ENCODE measurements at places on chromosomes 6 and 20.

GRCh38 chr20:10555865-10556308, 117.9 kb downstream of the JAG1 start:
- DNase-seq, result no peak
- H3K4me1 ChIP-seq, result no peaks in the 10 kb centered on the region
- H3K36me3 ChIP-seq, result no peaks in the 10 kb centered on the region
- H3K27ac ChIP-seq, result peak overlapping the region; percentile 40
- H3K4me3 ChIP-seq, result no peak overlapping the region

DNA sequence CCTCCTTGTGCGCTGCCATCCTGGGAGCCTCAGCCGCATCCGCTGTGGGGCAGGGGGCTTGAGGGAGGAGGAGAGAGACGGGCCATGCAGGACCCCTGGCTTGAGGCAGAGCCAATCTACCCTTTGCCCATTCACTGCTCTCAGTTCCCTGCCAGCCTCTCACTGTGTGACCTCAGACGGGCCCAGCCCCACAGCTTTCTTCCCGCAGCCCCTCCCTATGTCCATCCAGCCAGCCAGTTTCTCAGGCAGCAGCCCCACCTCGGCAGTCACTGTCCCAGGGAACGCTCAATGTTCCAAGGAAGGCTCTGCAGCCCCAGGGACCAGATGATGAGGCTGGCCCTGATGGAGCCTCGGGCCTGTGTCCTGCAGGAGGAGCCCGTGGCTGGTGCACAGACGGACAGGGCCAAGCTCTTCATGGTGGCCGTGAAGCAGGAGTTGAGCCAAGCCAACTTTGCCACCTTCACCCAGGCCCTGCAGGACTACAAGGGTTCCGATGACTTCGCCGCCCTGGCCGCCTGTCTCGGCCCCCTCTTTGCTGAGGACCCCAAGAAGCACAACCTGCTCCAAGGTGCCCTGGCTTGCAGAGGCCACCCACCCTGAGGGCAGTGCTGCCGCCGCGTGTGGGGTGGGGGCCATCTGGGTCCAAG, 3.9 kb upstream of the TNFRSF6B start:
- H3K27ac ChIP-seq, result peak overlapping the region; percentile 38
- DNase-seq, result no peak
- H3K4me3 ChIP-seq, result no peak overlapping the region
- H3K4me1 ChIP-seq, result peaks cover 67% of the 10 kb centered on the region

DNA sequence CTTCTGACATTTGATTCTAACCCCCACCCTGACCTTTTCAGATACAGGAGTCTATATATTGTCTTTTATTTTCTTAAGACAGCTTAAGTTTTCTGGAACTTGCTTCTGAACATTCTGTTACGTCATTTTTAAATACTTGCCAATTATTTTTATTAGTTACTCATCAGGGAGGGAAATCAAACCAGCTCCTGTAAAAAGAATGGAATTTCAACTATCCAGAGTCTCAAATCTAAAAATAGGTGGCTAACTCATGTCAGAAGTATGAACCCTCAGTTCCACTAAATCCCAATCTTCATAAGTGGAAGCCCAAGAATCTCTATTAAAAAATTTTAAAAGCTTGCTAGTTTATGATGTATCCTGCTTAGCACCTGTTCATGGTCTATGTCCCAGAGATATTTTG, 900.0 kb downstream of the KIF16B start:
- no peaks in the 10 kb centered on the region for H3K36me3 ChIP-seq
- H3K4me1 ChIP-seq, result no peaks in the 10 kb centered on the region
- DNase-seq, result no peak
- H3K27ac ChIP-seq, result no peak overlapping the region
- H3K27me3 ChIP-seq, result no peaks in the 10 kb centered on the region

GRCh38 chr6:72941751-72942150, 283.5 kb downstream of the KHDC1L start:
- no peaks in the 10 kb centered on the region for H3K36me3 ChIP-seq
- H3K27me3 ChIP-seq, result no peaks in the 10 kb centered on the region
- no peak overlapping the region for H3K27ac ChIP-seq
- DNase-seq, result no peak
- H3K4me1 ChIP-seq, result no peaks in the 10 kb centered on the region

- no peak for DNase-seq
- no peaks in the 10 kb centered on the region for H3K27me3 ChIP-seq
- H3K4me3 ChIP-seq, result no peak overlapping the region
These were observed 286.5 kb upstream of the JARID2 start for GRCh38 chr6:14959324-14959885.

DNA sequence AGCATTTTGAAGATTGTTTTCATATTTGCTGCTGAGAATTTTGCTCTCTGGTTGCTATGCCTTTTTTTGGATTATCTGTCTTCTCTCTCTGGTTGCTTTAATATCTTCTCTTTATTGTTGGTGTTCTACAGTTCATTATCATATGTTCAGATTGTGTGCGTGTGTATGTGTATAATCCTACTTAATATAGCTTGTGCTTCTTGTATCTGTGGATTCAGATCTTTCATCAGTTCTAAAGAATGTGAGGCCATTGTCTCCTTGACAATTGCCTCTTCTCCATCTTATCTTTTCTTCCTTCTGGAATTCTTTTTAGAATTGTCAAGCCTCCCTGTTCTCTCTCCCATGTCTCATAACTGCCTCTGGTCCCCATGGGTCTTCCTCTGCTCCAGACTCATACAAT, 195.4 kb downstream of the CDC5L start:
- no peak overlapping the region for H3K27ac ChIP-seq
- no peaks in the 10 kb centered on the region for H3K36me3 ChIP-seq
- no peaks in the 10 kb centered on the region for H3K27me3 ChIP-seq
- H3K4me1 ChIP-seq, result no peaks in the 10 kb centered on the region

- peak; percentile 47 for DNase-seq
- H3K4me1 ChIP-seq, result peaks cover 18% of the 10 kb centered on the region
- no peaks in the 10 kb centered on the region for H3K27me3 ChIP-seq
- H3K27ac ChIP-seq, result peak overlapping the region; percentile 26
- H3K4me3 ChIP-seq, result peak overlapping the region; percentile 57
These were observed 13.5 kb upstream of the ZNF391 start for GRCh38 chr6:27374824-27375612.

DNA sequence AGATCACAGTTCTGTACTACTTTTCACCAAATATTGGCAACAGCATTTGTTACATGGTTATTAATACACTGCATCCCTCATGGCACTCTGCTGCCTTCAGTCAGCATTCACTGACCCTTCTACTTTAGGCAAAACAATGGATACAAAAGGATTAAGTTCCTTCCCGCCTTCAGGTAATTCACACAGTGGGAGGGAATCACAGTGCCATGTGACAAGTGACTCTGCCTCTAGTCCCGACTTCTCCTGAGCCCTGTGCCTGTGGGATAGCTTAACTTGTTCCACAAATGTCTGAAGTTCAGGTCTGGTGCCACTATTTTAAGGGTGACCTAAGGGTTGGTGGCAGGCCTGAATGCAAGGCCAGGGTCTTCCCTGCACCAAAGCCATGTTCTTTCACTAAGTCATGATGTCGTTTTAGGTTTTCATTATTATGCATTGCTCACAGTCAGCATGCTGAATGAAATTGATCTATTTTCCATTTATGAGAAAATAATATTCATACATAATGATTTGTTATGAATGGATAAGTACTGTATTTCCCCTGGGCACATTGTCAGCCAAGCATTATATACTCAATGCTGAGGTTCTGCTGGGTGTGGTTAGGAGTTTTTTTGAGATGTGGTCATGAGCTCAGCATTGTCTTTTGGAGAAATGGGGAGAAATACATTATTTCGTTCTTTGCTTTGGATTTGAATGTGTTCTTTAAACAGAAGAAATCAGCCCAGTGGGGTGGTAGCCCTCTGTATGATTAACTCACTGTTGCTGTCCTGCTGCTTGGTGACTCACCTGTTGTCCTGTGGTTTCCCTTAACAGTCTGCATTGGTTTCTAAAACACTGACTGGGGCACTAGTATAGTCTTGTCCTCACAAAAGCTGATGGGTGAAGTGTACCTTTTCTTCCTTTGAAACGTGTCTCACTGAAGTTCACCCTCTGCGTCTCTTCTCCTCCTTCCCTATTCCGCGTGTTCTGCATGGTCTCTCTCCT, 66.4 kb downstream of the AFDN start:
- H3K4me1 ChIP-seq, result no peaks in the 10 kb centered on the region
- H3K36me3 ChIP-seq, result peaks cover 6% of the 10 kb centered on the region
- H3K4me3 ChIP-seq, result no peak overlapping the region
- DNase-seq, result no peak

DNA sequence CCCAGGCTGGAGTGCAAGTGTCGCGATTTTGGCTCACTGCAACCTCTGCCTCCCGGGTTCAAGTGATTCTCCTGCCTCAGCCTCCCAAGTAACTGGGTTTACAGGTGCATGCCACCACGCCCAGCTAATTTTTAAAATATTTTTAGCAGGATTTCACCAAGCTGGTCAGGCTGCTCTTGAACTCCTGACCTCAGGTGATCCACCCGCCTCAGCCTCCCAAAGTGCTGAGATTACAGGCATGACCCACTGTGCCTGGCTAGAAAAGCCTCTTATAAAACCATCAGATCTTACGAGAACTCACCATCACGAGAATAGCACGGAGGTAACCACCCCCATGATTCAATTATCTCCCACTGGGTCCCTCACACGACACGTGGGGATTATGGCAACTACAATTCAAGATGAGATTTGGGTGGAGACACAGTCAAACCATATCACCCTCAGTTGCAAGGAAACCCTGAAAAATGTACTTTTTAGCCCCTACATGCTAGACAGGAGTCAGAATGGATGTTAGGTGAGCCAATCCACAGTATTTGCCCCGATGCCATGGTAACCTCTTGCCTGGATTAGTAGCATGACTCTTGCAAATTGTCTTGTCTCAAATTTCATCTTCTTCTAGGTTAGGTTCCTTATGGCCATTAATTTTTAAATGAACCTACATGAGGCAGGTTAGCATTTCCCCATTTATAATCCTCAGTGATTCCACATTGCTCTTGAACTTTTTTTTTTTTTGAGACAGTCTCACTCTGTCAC, 17.1 kb upstream of the SASH1 start:
- H3K4me3 ChIP-seq, result no peak overlapping the region
- H3K27ac ChIP-seq, result no peak overlapping the region
- no peaks in the 10 kb centered on the region for H3K4me1 ChIP-seq
- no peak for DNase-seq
- no peaks in the 10 kb centered on the region for H3K27me3 ChIP-seq

- no peaks in the 10 kb centered on the region for H3K4me1 ChIP-seq
- H3K36me3 ChIP-seq, result no peaks in the 10 kb centered on the region
- H3K4me3 ChIP-seq, result no peak overlapping the region
- H3K27ac ChIP-seq, result no peak overlapping the region
- no peaks in the 10 kb centered on the region for H3K27me3 ChIP-seq
These were observed 1289.1 kb upstream of the ADGRB3 start for GRCh38 chr6:67345946-67346345.

GRCh38 chr20:42559665-42560064, 630.0 kb downstream of the PTPRT start:
- no peaks in the 10 kb centered on the region for H3K4me1 ChIP-seq
- no peak overlapping the region for H3K27ac ChIP-seq
- H3K27me3 ChIP-seq, result no peaks in the 10 kb centered on the region
- DNase-seq, result no peak

DNA sequence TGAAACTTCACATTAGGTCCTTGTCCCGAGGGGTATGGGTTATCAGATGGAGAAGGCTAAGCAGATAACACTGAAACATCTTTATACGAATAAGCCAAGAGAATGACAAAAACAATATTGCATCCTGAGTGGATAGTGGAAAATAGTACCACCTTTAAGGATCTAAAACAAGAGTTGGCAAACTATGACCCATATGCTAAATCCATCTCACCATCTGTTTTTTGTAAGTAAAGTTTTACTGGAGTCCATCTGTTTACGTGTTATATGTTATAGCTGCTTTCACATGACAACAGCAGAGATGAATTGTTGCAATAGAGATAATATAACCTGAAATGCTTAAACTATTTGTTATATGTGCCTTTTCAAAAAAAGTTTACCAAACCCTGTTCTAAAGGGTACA, 76.1 kb upstream of the TRDN start:
- no peak for DNase-seq
- H3K27ac ChIP-seq, result no peak overlapping the region
- H3K4me3 ChIP-seq, result no peak overlapping the region
- peaks cover 3% of the 10 kb centered on the region for H3K4me1 ChIP-seq
- H3K27me3 ChIP-seq, result no peaks in the 10 kb centered on the region

- no peaks in the 10 kb centered on the region for H3K36me3 ChIP-seq
- DNase-seq, result no peak
- H3K4me3 ChIP-seq, result no peak overlapping the region
These were observed 4.4 kb downstream of the SRMS start for GRCh38 chr20:63543131-63543530.

DNA sequence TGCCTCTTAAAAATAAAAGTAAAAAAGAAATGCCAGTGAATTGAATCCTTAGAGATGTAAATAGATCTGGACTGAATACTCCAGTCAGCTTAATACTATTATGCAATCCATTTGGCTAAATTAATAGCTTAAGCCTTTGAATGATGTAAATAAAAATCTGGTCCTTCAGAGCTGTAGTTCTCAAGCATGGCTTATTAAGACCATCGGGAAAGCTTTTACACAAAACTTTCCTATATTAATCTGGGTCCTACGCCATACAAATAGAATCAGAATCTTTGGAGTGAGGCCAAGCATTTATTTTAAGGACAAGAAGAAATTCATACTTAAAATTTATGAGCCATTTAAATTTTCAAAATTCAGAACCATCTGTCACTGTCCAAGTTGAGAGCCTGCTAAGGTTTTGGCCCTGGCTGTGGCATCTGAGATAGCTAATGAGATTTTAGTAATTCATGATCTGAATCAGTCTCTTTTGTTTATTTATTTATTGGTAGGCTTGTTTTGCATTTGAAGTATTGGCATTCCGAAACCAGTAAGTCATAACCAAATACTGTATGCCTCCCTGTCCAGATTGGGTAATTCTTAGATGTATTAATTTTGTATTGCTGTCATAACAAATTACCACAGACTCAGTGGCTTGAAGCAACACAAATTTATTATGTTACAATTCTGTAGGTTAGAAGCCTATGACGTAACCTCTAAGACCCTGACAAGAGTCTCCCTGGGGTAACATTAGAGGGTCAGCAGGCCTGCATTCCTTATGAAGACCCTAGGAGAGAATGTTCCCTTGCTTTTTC, 228.1 kb upstream of the RAB32 start:
- H3K36me3 ChIP-seq, result no peaks in the 10 kb centered on the region
- no peak overlapping the region for H3K4me3 ChIP-seq
- H3K27me3 ChIP-seq, result no peaks in the 10 kb centered on the region
- no peak for DNase-seq
- H3K27ac ChIP-seq, result no peak overlapping the region
- no peaks in the 10 kb centered on the region for H3K4me1 ChIP-seq

GRCh38 chr6:130245267-130245666, 22.5 kb upstream of the SAMD3 start:
- no peak overlapping the region for H3K27ac ChIP-seq
- H3K4me1 ChIP-seq, result no peaks in the 10 kb centered on the region
- no peak overlapping the region for H3K4me3 ChIP-seq
- no peaks in the 10 kb centered on the region for H3K27me3 ChIP-seq
- no peaks in the 10 kb centered on the region for H3K36me3 ChIP-seq

DNA sequence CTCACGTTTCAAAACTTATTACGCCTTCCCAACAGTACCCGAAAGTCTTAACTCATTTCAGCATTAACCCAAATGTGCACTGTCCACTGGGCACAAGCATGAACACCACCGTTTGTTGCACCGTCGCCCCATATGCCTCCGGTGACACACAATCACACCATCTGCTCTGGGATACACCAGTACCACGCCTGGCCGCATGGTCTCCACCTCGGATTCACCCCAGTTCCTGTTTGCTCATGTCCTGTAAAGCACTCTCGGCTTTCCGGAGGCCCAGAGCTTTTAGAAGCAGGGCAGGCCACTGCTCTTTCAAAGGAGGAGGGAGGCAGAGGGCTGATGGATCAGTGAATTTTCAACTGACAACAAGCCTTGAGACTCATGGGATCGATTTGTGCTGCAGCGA, 1570.0 kb upstream of the DEFB115 start:
- H3K27me3 ChIP-seq, result no peaks in the 10 kb centered on the region
- no peak overlapping the region for H3K27ac ChIP-seq
- no peak overlapping the region for H3K4me3 ChIP-seq
- no peak for DNase-seq

Measured in tibial nerve (tissue), 4 donors.